ENCODE measurements at places on chromosomes 5 and 9.

- DNase-seq = no peak
These were observed 1216.7 kb downstream of the EFNA5 start for GRCh38 chr5:106454050-106454449.

- no peak for DNase-seq
These were observed 233.3 kb downstream of the ZNF608 start for GRCh38 chr5:124512952-124513632.

DNA sequence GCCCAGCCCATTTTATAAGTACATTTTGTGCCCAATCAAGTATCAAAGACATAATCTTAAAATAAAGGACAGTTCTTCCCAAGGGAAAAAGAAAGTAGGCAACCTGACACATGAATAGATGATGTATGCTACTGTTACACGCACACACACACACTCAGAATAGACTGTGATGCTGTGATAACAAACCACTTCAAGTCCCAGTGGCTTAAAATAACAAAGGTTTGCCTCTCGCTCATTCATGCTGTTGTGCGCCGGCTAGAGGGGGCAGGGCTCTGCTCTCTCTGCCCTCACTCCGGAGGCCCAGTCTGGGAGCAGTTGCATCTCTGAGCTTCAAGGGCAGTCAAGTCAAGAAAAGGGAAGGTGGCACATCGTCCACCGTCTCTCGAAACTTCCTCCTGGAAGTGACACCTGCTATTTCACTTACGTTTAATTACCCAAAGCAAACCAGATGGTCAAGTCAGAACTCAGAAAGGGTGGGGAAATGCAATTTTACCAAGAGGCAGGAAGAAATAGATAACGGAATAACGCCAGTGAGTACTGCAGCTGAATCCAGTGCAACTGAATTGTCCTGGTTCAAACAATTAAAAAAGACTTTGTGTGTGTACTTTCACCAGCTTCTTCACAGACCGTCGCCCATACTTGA, 43.3 kb downstream of the ANKRD33B start:
- DNase-seq = no peak

- no peak for DNase-seq
These were observed 41.7 kb upstream of the BARX1 start for GRCh38 chr9:93996863-93997262.

GRCh38 chr5:147760086-147760875, 22.2 kb downstream of the JAKMIP2 start:
- DNase-seq = no peak

DNA sequence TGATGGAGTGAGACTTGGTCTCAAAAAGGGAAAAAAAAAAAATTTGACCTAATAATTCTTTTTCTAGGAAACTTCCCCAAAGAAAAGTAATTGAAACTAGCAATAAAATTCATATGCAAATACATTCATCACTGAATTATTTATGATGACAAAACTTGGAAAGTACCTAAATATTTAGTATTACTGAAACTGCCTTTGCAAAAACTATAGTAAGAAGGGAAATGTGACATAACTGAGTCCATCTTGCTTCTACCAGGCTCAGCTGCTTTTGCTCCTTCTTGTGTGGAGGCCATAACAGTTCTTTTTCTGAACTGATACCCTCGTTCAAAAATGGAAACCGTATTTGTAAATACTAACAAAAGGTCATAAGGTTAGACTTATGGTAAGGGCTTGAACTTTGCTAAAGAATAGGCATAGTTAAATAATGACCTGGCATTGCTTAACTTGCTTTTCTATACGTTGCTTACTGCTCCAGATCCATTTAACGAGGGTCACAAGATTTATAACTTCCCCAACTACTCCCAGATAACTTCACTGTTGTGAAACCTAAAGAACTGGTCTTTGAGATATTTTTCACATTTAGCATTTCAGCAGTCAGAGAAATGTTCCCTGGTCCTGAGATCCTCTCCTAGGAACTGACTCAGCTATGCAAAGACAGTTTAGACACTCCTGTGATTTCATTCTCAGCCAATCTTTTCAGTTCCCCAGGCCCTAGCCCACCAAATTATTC, 68.4 kb downstream of the CFAP95 start:
- DNase-seq = no peak

- DNase-seq = no peak
These were observed 73.3 kb downstream of the GOLPH3 start for GRCh38 chr5:32100691-32101302.

Measured in activated gamma-delta T cell (primary cell).